ENCODE measurements at places on chromosomes 12 and 14. TPM values are rescaled to one million over a fixed set of nuclear protein-coding genes. Genes with fewer than 3 reads are reported as not detected.

- peak; percentile 8 for DNase-seq
These were observed 16.0 kb downstream of the AMDHD1 start for GRCh38 chr12:95959107-95959506.

DNA sequence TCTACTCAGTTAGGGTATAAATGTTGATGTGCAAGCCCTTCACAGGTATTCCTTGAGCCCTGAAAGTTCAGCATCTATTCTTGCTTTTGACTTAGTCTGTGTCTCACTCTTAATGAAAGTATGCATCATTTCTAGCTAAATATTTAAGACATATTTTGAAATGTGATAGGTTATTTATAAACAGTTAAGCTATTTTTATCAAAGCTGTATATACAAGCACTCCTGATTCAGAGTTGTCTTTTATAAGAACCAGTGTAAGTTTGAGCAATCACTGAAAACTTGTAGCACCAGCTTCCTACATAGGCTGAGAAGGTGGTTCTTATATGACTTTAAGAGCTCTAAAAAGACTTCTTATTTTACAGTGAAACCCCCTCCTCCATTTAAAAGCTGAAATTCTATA is 98.6 kb downstream of the MYF5 start:
- no peak for DNase-seq

DNA sequence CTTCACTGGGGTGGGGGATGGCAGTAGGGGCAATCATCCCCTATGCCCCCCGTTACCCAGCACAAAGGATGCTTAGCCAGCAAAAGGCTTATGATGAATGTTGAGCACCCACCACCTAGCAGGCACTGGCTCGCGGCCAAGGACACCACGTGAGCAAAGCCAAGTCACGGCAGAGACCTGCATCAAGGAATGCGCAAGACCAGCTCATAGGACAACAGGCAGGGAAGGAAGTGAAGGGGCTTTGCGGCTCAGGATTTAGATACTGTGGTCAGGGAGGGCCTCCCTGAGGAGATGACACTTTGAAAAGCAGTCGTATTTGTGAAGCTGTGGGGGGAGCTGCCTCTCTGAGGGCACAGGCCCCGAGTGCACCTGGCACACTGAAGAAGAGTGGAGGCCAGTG is 32.8 kb downstream of the SH2B3 start:
- DNase-seq: peak; percentile 43

- DNase-seq: no peak
These were observed 46.2 kb downstream of the GALNT9 start for GRCh38 chr12:132282950-132283771.

GRCh38 chr14:77007975-77008421 is 20.5 kb downstream of the IRF2BPL start:
- no peak for DNase-seq

DNA sequence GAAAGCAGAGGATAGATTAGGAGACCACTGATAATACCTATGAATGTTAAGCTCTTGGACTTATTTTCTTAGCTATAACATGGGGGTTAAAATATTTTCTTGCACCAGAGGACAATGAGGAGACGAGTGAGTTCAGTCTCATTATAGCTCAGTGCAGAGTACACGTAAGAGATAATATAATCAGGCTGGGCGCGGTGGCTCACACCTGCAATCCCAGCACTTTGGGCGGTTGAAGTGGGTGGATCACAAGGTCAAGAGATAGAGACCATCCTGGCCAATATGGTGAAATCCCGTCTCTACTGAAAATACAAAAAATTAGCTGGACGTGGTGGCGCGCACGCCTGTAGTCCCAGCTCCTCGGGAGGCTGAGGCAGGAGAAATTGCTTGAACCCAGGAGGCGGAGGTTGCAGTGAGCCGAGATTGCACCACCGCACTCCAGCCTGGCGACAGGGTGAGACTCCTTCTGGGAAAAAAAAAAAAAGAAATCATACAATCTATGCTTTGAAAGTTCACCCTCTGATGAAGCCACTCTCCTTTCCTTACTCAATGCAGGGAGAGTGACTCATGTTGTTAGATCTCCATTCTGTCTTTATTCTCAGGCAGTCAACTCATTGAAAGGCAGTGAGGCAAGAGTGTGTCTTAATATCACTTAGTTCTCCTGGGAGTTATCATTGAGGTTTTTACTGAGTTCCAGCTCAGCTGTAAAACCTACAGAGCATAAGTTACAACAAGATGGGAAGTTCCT is 134.2 kb downstream of the SYNE2 start:
- peak; percentile 21 for DNase-seq

DNA sequence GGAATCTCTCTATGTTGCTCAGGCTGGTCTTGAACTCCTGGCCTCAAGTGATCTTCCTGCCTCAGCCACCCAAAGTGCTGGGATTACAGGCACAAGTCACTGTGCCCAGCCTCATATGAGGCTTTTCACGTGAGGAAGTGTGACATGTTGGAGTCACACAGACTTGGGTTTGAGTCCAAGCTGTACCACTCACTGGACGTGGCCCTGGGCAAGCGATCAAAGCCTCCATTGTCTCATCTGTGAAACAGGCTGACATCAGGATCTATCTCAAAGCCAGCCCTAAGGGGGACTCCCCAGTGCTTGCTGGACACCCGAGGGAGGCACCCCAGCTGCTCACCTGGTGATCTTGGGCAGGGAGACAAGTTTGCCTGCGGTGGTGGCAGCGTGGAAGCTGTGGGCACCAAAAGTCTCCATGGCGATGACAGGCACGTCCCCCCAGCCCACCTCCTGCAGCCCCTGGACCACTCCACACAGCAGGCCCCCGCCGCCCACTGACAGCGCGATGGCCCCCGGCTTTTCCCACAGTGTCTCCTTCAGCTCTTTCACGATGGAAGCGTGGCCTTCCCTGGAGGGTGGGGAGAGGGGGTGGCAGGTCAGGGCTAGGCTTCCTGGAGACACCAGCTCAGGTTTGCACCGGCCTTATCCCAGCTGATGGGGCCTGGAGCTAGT is 6.7 kb downstream of the SDS start:
- DNase-seq: no peak

GRCh38 chr14:21343035-21343794 is 40.6 kb downstream of the SUPT16H start:
- no peak for DNase-seq

DNA sequence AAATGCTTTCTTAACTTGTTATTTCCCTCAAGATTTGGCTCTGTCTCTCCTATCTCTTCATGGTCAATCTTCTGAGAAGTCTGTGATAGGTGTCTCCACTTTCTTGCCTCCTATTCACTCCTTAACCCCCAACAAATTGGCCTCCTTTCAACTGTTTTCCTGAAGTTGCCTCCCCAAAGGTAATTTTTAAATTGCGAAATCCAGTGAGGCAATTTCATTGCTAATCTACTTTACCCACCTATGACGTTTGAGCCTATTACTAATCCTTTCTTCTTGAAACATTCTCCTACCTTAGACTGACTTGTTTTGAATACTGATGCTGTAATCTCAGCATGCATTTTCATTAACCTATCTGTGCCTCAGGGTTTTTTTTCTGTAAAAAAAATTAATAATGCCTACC is 6.0 kb upstream of the KCNH5 start:
- DNase-seq: no peak

- DNase-seq: no peak
These were observed 536 bp upstream of the SLC35E3 start for GRCh38 chr12:68745376-68745903.

DNA sequence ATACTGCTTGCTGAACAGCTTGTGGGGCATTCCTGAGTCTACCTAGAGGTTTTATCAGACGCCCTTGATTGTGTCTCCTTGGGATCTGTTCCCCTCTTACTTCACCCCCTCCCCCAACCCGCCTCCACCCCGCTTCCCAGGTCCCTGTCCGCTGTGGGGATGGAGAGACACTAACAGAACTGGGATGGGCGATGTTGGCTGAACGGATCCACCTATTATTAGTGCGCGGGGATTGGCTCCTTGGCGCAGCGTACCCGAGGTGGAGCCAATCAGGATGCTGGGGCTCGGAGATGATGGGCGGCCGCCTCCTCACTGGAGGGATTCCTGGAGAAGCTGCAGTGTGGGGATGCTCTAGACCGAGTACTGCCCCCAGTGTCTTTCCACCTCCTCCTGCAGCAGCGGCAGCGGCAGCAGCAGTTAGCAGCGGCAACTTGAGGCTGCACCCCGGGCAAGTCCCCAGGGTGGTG is at the start of gene SYT1:
SYT1 (plus strand) TSS at position 372 of the 467 bp plus-strand sequence.
- DNase-seq: peak; percentile 80

DNA sequence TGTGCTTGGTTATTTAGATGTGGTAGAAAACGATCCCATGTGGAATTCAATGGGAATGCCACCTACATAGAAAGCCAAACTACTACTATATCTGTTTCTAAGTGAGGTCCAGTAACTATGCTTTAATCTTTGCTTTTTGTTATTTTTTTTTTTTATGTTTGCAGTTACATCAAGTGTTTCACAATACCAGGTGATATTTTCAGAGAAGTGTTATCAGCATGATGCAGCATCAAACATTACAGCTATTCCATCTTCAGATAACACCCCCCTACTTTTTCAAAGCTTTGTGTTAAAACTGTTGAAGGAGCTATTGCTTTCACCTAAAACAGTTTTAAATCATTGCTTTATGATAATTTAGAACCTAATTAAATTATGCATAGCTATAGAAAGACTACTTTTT is 163.8 kb upstream of the SLC16A7 start:
- DNase-seq: no peak

DNA sequence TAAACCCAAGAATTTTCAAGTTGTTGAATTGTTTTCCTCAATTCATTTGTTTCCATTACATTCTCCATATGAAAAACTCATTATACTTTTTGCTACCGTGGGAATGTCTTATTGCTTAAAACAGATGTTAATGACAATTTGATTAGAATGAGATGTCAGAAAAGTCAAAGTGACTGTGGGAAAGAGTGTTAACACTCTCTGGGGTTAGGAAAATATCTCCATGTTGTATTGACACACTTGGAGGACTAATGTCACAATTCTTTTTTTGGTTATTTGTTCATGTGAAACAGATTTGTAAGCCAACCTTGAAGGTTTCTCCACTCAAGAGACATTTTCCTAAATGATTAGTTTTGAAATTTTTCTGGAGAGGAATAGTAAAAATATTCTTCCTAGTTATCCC is 47.2 kb upstream of the CMAS start:
- DNase-seq: no peak

DNA sequence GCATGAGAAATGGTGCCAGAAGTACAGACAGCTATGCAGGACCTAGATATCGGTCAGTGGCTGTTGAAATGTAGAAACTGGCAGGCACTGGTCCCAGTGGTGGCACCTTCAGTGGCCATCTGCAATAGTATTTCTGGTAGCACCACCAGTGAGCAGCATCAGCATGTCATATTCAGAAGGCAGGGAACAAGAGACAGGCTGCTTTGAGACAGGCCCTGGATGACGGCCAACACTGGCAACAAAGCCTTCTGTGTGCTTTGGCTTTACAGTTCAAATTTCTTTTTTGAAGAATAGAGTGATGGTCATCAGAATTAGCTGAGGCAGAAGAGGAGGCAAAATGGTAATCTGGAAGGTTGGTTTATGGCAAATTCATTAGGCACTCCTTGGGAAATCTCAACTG is 273.4 kb upstream of the SLC16A7 start:
- DNase-seq: no peak

DNA sequence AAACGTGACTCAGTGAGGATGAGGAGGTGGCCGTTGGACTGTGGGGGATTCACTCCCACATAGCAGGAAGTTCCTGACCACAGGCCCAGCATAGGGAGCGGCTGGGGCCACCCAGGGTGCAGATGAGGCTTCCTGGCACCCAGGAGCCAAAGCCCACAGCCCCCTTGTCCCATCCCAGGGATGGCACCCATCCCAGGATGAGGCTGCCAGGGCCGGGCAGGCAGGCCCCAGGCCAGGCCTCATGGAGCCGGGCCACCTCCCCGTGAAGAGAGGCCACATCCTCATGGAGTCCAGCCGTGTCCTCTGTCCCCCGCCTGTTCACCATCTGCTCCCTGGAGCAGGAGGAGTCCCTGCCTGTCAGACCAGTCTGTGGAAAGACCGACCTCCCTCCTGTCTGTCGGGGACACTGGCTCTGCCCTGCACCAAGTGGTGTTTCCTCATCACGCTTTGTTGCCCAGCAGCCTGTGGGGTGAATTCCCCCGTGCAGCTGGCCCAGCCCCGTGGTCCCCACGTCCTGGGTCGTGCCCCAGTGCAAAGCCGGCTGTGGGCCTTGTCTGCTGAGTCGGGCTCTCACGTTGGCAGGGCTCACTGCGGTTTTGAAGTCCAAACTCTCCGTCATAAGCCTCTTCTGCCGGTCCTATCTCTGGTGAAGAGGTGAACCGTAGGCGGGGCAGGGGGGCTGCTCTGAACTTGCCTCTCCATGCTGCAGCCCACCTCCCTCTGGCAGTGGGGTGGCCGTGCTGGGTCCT is 24.5 kb downstream of the MMP17 start:
- DNase-seq: no peak

DNA sequence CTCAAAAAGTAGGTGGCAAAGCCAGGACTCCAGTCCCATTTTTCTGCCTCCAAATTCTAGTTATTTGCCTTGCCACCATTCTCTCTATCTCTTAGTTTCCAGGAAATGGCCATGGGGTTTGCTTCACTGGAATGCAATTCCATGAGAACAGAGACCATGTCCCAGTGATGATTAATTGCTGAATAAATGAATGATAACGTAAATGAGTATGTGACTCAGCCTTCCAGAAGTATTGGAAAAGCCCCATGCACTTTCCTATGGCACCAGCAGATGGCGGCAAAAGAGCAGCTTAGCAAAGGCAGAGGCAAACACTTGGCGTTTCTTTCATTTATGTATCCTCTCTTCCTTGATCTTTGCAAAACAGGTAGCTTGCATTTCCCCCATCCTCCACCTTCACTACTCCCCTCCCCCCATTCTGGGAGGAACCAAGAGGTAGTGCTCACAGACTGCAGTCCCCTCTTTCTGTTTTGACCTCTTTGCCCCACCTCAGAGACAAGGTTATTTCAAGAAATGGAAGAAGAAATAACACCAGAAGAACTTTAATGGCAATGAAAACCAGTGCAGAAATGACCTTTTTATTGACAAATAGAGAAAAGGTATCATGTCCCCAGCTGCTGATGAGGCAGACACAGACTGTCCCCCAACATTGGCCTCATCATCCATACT is 21.3 kb downstream of the TBX3 start:
- peak; percentile 95 for DNase-seq

- no peak for DNase-seq
These were observed 1.2 kb downstream of the LMO3 start for GRCh38 chr12:16604596-16605252.

- no peak for DNase-seq
These were observed 356.6 kb downstream of the FUT8 start for GRCh38 chr14:65769151-65769550.

Gene PTPRO
- total RNA-seq: not detected

Gene ERGIC2
- 159 TPM for total RNA-seq

Gene LIN7A
- total RNA-seq: 16.4 TPM

Gene JDP2
- total RNA-seq: 52.0 TPM

Gene SLCO1B1
- not detected for total RNA-seq

Gene WNT5B
- total RNA-seq: 238 TPM

Gene NRL
- total RNA-seq: 0.50 TPM

Gene LRRC10
- not detected for total RNA-seq

Gene LGR5
- not detected for total RNA-seq

Gene ADIPOR2
- 45.5 TPM for total RNA-seq

Gene NPAS3
- total RNA-seq: not detected

Gene KCNC2
- not detected for total RNA-seq

Measured in HFFc6 (cell line).